ENCODE measurements at places on chromosomes 16 and 17.

DNA sequence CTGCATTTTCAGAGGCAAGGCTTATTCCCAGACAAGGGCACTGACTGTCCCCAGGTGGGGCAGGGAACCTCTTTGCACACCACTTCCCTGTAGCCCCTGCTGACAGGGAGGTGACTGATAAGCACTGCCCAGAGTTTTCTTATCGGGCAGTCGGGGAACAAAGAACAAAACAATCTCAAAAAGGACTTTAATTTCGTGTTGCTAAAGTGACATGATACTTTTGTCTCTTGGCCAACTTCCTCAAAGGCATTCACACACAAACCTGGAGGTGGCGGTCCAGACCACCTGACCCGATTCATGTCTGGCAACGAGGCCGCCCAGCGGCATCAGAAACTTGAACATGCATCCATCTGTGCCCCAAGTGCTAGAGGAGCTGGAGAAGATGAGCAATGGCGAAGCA lies 28.9 kb downstream of the ZDHHC7 start:
- DNase-seq, result no peak

DNA sequence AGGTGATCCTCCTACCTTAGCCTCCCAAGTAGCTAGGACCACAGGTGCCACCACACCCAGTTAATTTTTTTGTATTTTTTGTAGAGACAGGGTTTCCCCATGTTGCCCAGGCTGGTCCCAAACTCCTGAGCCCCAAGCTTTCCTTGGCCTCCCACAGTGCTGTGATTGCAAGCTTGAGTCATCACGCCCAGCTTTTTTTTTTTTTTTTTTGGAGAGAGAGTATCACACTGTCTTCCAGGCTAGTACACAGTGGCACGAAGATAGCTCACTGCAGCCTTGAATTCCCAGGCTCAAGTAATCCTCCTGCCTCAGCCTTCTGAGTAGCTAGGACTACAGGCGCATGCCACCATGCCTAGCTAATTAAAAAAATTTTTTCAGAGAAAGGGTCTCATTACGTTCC lies 27.2 kb downstream of the HEATR9 start:
- no peak for DNase-seq

GRCh38 chr16:24851700-24852099 lies 5.9 kb downstream of the SLC5A11 start:
- no peak for DNase-seq

- no peak for DNase-seq
Measured at GRCh38 chr16:60060731-60061130, 1326.6 kb upstream of the GOT2 start.

- DNase-seq, result peak; percentile 55
Measured at GRCh38 chr16:68356249-68356918, 45.6 kb downstream of the PRMT7 start.

DNA sequence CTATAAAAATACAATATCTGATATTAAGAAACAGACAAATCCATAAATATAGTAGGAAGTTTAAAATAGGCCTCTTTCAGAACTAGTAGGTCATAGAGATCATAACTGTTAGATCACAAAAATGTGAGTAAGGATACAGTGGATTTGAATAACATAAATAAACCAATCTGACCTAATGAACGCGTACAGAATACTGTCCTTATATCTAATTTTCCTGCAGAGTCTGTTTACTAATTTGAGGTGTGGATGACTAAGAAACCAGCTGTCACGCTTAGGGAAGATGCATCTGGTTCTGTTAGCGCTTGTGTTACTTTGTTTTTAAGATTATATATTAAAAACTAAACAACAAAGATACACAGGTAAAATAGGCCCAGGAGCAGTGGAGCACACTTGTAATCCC lies 14.8 kb downstream of the CPD start:
- no peak for DNase-seq

GRCh38 chr17:73359987-73360410 lies 48.2 kb upstream of the CDC42EP4 start:
- DNase-seq, result no peak

GRCh38 chr16:58792188-58792587 lies 58.1 kb upstream of the GOT2 start:
- DNase-seq, result no peak

DNA sequence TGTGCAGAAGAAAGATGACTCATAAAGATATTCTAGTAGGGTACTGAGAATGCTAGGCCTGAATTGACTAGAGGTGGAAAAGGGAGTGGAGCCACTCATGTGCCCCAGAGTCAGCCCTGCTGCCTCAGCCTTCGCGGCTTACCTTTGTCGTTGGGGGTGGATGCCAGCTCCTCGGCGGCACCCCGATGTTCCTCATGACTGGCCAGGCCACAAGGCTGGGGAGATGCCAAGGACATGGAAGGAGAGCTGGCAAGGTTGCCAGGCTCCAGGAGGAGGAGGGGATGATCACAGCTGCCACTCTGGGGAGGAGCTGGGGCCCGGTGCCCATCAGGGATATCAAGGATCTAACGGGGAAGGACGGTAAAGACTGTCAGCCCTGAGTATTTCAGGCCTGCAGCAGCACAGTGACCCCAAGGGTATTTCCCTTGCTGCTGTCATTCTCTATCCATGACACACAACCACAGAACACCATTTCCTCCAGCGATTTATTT lies 9.7 kb upstream of the SLC35B1 start:
- no peak for DNase-seq

GRCh38 chr17:77527409-77527808 lies 386.6 kb downstream of the SEC14L1 start:
- no peak for DNase-seq

GRCh38 chr17:29003289-29003688 lies 2.5 kb downstream of the SEZ6 start:
- no peak for DNase-seq

DNA sequence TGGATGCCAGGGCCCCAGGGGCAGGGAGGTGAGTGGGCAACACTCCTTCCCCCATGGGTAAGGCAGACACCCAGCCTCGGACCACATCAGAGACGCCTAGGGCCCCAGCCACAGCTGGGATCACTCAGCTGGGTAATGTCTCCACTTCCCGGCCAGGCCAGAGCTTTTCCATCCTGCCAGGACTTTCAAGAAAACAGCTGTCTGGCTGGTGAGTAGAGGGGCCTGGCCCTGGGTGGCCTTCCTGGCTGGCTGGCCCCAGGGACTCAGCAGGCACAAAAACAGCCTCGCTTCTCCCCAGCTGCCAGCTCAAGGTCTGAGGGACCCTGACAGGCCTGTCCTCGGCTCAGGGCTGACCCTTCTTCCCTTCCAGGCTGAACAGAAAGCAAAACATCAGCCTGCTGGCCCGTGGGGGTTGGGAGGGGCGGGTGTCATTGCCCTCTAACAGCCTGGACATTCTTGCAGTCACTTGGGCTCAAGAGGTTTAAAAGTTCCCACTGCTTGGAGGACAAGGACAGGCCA lies 45.3 kb upstream of the JPH3 start:
- DNase-seq, result no peak

DNA sequence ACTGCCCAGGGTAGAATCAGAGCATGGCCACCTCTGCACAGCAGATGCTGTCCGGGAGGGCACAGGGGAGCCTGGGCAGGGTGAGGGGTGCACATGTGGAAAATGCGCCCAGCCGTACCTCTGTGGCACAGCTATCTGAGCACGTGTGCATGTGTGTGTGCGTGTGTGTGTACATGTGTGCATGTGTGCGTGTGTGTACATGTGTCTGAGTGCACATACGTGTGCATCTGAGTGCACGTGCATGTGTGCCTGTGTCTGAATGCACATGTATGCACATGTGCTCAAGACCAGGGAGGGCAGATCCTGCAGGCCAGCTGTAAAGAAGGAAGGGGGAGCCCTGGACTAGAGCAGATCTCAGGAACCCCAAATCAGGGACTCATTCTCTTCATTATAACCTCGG lies 37.3 kb upstream of the ENPP7 start:
- no peak for DNase-seq

- no peak for DNase-seq
Measured at GRCh38 chr16:5895976-5896375, 798.4 kb upstream of the EEF2KMT start.

GRCh38 chr16:86886651-86887050 lies 308.3 kb downstream of the FOXL1 start:
- DNase-seq, result no peak

DNA sequence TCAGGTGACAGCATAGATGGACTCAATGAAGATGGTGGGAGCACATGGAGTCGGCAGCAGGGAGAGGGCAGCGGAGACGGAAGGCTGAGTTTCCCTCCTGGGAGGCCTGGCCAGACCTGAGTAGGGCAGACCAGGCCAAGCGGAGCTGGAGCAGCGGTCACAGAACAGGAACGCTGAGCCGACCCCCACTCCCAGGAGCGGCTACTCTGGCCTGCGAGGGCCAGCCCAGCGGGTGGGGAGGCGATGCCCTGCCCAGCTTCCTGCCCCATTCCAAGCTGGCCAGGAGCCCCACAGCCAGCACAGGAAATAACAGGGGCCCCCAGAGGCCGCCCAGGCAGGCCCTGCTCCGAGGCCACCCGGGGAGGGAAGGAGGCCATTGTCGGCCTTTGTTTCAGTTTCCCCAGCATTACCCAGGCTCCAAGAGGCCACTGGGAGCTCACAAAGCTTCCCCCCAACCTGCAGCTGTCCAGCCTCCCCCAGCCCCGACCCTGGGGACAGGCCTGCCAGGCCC lies 79.8 kb downstream of the ZNF423 start:
- DNase-seq, result no peak

DNA sequence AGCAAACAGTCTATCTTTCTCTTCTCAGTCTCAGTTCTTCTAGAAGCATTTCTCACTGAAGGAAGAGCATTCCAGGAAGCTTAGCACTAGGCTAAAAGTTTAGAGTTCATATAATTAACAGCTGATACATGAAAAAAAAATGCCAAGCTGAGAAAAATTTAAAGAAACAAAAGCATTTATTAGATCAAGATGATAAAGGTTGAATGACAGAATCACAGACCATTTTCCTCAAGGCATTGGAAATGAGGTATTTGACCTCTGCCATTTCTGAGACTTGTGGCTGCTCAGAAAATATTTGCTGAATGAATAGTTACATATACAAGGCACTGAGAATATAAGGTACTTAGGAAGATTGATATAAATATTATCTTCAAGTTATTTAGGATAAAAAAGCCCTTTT lies 901.6 kb upstream of the GOT2 start:
- no peak for DNase-seq

DNA sequence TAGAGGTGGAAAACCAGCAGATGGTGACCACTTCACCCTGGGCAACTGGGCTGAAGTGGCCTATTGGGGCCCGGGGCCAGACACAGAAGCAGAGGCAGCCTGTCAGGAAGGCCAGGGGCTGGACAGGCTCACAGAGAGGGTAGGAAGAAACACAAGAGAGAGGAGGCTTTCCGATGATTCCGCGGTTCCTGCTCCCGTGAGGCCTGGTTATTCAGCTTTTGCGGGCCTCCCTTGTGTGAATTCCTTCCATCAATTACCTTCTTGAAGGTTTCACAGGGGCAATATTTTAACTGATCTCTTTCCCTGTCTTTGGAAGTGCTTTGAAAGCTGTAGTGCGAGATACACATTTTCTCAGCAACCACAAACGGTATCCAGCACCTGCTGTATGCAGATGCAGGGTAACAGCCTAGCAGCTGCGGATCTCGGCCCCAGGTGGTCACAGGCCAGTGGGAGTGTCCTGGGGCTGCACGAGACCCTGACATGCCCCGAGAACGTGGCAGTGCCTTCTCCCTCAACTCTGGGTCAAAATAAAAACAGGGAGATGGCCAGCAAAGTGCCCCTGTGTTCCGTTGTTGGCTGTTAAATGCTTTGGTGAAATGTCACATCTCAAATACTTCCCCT lies 11.6 kb upstream of the CMIP start:
- no peak for DNase-seq

GRCh38 chr17:7097940-7098339 lies 16.7 kb downstream of the ASGR2 start:
- DNase-seq, result no peak

DNA sequence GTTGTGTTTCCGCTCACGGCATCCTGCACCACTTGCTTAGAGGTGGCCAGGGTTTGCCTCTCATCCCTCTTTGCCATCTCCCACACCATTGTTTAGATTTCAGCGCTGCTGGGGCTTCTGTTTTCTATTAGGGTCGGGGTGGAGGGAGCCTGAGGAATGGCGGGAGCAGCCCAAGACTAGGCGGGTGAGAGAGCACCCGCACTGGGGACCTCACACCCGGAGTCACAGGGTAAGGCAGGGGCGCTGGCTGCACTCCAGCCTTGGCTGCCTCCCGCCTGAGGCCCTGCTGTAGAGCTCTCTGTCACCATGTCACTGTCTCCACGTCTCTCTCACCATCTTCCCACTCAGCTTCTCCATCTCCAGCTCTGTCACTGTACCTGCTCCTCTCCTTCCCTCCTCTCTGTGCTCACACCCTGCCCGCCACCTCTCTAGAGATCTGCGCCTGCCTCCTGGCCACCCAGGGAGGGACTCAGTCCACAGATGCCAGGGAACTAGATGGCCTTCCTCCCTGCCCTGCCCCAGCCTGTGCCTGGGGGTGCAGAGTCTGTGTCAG lies 32.8 kb upstream of the ABCC3 start:
- no peak for DNase-seq

GRCh38 chr16:70577256-70577698 lies 53.7 kb downstream of the SF3B3 start:
- no peak for DNase-seq

DNA sequence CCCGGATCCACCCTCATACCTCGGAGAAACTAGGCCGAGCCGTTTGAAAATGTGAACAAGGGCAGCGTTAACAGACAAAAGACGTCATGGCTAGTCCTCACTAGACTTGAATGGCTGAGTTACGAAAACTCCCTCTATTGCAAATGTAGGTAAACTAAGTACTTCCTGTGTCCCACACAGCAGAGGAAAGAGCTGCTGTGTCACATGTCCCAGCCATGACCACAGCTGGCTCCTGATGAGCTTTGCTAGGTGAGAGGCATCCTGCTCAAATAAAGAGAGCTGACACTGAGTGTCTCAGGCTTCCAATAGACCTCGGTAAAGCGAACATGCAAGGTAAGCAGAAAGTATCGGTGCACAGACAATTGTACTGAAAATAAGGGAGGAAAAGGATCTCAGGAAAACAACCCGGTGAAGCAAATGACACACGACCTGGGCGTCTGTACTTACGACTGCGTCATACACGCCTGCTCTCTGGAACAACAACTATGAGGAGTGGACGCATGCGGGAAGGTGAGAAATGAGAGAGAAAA lies 26.0 kb downstream of the TMEM204 start:
- DNase-seq, result no peak

- no peak for DNase-seq
Measured at GRCh38 chr16:75644240-75645012, 3.0 kb downstream of the KARS1 start.

- no peak for DNase-seq
Measured at GRCh38 chr16:2774161-2774891, 2.8 kb downstream of the ELOB start.

GRCh38 chr16:64857411-64857810 lies 264.5 kb downstream of the CDH11 start:
- no peak for DNase-seq

GRCh38 chr16:14347706-14348105 lies 276.6 kb downstream of the MRTFB start:
- no peak for DNase-seq

DNA sequence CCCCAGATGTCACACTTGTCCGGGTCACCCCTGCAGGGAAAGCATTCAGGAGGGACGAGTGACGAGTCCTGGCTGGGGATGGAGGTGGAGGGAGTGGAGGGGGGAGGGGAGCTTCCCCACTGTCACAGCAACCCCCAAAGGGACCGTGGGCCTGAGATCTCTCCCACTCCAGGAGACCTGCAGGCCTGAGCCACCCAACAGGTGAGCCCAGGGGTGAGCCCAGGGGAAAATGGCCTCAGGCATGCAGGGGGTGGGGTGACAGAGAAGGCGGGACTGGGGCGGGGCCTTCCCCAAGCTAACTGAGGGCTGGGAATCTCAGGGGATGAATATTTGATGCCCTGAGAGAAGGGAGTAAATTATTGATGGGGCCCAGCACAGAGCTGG lies 2.4 kb downstream of the USH1G start:
- DNase-seq, result no peak

All from stimulated activated CD8-positive, alpha-beta memory T cell treated with anti-CD3 and anti-CD28 coated beads, Interleukin-4, amount 100 ng/mL, for 1 hour (primary cell).